ENCODE measurements at places on chromosomes 6 and 20.

DNA sequence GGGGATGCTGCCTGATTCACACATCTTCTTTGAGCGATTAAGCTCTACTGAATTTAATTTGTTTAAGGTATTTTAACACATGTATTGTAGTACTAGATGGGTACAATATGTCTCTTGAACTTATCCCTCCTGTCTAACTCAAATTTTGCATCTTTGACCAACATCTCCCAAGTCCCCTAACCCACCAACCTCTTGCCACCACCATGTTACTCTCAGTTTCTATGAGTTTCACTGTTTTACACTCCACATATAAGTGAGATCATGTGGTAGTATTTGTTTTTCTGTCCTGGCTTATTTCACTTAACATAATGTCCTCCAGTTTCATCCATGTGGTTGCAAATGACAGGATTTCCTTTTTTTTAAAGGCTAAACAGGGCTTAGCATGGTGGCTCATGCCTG is 38.7 kb upstream of the ENPP4 start:
- no peak for DNase-seq

DNA sequence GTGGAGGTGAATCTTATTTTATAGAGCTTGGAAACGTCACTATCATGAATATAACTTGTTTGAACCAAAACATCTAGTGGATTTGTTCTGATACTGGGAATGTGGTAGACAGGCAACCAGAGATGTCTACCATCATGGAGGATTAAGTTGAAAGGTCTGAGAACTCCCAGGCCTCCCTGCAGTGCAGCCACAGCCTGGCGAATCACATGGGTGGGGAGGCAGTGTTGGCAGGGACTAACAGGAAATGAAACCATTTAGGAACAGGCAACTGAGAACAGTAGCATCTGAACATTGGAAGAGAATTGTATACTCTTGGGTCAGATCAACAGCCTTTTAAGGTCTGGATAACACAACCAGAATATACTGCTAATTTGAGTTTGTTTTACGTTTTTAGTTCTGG is 22.3 kb upstream of the CEP162 start:
- no peak for DNase-seq

GRCh38 chr6:90544081-90544480 is 42.8 kb downstream of the MAP3K7 start:
- DNase-seq: no peak

DNA sequence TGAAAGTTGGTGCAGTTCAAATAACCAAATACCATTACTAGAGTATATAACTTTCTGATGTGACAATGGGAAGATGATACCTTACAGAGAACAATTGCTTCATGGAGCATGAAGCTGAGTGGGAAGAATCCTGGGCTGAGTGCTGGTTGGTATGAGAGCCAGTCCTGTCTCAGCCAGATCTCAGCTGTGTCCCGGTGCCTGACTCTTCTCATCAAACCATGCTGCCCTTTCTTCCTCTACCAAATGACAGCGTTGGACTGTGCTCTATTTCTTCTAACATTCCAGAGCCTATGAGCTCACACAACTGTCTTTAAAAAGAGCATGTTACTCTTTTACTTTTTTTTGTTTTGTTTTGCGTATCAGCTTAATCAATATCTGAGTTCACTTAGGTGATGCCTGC is 27.5 kb upstream of the PBOV1 start:
- DNase-seq: no peak

GRCh38 chr6:116881236-116881635 is 4.2 kb downstream of the RFX6 start:
- DNase-seq: no peak

DNA sequence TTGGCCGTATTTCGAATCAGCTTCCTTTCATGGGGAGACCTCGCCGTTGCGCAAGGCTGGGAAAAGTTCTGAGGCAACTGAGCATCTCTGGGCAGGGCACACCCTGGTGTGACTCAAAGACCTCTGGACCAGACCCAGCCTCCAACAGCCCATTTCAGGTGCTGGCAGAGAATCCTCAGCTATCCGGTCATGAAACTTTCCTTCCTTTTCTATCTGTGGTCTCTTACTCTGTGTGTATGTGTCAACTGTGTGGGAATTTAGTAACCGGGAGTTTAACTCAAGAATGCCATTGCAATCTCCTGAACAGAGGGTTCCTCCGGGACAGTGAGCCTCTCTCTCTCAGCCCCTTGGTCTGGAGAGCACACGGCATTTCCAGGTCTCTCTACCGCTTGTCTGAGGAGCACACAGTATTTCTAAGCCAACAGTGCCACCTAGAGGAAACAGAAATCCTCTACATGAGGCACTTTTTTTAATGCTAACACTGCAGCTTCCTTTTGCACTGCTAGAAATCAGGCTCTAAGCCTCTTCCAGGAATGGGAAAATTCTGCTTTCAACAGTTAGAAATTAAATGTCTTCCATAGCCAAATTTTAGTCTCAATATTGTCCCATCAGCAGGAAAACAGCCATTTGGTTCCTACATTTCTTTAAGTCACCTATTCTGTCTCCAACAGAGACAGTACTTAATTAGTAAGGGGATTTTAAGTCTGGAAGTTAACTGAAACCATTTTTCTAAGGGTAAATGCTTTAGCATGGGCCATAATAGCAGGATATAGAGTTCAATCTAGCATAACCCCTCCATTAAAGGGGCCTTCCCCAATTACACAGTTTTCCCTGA is 32.7 kb downstream of the PLN start:
- no peak for DNase-seq

DNA sequence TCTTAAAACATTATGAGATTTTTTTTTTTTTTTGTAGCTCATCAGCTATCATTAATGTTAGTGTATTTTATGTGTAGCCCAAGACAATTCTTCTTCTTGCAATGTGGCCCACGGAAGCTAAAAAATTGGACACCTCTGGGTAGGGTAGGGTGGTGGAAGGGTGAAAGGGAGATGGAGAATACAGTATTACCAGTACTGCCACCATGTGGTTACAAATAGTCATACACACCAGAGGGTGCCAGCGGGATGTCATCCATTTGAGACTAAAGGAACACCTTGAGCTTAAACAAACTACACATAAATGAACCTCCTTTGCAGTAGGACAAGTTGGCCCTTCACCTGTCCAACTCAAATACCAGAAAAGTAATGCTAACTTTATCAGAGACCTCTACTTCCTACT is 601.9 kb downstream of the HTR1B start:
- DNase-seq: no peak

GRCh38 chr6:134056046-134056445 is 3.6 kb upstream of the SLC2A12 start:
- DNase-seq: no peak

GRCh38 chr20:51322164-51322707 is 220.3 kb downstream of the NFATC2 start:
- no peak for DNase-seq

- no peak for DNase-seq
Measured at GRCh38 chr6:105966481-105966880, 119.7 kb upstream of the PRDM1 start.

DNA sequence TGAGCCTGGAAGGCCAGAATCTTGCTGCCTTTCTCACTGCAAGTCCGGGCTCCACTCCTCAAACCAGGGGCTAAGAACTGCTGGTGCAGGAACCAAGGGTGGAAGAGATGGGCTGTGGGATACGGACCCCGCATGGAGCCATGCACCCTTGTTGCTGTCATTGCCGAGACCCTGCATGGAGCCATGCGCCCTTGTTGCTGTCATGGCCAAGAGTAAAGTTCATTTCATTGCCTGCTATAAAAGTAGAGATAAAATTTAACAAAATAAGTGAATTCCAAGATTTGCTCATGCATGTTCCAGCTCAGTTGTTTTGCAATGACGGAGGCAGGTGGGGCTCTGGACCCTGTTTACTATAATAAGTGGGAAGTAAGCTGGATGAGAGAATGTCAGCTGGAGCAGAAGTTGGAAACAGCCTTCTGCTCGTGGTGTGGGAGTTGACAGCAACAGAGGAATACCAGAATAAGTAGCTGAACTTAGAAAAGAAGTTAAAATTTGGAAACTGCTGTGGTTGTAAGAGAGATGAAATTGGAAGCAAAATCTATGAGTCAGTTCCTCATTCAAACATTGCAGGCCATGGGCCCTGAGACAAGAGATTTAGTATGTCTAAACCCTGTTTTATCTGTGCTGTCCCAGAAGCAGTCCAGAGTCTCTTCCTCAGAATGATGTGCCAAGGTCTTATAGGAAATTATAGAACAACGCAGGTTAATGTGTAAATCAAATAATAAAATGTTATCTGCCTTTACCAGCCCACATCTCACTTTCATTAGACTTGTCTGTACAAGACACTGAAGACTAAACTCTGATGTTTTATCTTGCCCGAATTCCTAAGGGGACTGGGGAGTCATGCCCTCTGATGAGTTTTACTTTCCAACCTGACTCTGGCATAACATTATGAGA is 15.8 kb upstream of the THBS2 start:
- DNase-seq: no peak

- DNase-seq: no peak
Measured at GRCh38 chr6:110738899-110739365, 76.3 kb downstream of the CDK19 start.

DNA sequence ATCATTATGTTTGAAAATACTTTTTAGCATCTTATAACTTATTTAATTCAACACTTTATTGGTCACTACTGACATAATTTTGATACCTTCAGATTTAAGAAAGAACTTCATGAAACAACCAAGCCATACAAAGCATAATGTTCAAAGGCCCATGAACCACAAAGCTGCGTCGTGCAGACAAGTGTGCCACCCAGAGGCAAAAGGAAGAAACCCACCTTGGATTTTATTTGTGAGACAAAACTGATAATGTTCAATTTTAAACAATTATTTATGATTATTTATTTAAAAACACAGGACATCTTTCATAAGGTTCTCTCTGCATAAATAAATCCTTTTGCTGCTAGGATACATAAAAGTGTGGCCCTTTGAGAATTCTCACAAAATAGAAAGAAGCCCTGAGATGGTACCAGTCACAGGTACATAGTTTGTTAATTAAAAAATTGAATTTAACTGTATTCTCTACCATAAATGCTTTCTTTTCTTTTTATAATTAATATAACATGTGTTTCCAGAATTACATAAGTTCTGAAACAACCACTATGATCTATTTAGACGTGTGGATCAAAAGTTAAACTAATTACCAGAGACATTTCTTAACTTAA is 143.7 kb downstream of the RALGAPA2 start:
- DNase-seq: no peak

GRCh38 chr6:158843751-158844683 is 24.8 kb upstream of the EZR start:
- no peak for DNase-seq

DNA sequence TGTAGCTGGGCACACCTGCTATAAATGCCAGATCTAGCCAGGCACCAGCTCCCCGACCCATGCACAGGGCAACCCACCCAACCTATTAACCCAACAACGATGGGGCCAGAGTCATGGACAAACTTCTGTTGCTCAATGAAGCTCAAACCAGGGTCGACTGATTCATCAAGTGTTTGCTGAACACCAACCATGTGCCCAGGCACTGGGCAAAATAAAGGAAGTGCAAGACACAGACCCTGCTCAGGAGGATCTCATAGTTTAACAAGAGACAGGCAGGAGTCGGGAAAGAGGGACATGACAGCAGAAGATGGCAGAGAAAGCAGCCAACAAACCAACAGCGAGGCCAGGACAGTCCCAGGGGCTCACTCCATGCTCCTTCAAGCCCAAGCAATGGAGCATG is 18.8 kb downstream of the KCNK5 start:
- no peak for DNase-seq

- no peak for DNase-seq
Measured at GRCh38 chr6:160337301-160337700, 10.9 kb upstream of the SLC22A3 start.

GRCh38 chr20:45094864-45095574 is 5.9 kb downstream of the KCNS1 start:
- DNase-seq: no peak

- DNase-seq: no peak
Measured at GRCh38 chr6:118968416-118968815, 33.5 kb upstream of the MCM9 start.

- no peak for DNase-seq
Measured at GRCh38 chr6:2665146-2666070, 85.3 kb downstream of the MYLK4 start.

DNA sequence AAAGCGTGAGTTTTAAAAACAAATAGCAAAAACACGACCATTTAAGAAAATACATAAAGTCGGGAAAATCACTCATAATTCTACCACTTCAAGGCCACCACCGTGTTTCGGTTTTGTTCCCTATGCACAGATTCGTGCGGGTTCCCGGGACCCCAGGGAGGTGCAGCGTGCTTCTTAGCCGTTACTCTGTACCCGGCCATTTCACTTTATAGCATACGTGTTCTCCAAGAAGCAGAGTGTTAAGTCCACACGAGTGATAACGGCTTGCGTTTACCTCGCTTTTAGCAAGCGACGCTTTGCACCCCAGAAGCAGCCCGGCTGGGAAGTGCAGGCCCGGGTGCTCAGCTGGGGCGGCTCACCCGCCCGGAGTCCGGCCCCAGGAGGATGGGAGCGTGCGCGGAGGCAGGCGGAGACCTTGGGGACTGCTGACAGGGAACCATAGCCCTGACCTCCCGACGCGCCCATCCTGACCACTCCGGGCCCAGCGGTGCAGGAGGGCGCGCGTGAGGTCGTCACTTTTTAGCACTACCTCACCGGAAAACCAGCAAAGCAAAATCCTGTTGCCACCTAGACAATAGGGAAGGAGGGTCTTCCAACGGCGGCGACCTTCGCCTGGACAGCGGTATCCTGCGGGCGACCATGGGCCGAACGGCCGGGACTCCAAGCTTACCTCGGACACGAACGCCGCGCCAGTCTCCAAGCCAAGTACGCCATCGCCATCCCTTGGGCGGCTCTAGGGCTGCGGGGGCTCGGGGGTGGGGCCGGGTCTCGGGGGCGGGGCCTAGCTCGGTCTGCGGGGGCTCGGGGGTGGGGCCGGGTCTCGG is at the start of gene ECI2:
TSS of gene ECI2 (minus strand) at position 735 of the 824 bp plus-strand sequence. CDS start at position 720, 15 bp downstream.
- no peak for DNase-seq

- DNase-seq: no peak
Measured at GRCh38 chr6:12748411-12748810, 31.8 kb downstream of the PHACTR1 start.

- no peak for DNase-seq
Measured at GRCh38 chr6:167129562-167129961, 6.7 kb downstream of the CCR6 start.

GRCh38 chr6:81484251-81484650 is 268.2 kb downstream of the TENT5A start:
- no peak for DNase-seq

DNA sequence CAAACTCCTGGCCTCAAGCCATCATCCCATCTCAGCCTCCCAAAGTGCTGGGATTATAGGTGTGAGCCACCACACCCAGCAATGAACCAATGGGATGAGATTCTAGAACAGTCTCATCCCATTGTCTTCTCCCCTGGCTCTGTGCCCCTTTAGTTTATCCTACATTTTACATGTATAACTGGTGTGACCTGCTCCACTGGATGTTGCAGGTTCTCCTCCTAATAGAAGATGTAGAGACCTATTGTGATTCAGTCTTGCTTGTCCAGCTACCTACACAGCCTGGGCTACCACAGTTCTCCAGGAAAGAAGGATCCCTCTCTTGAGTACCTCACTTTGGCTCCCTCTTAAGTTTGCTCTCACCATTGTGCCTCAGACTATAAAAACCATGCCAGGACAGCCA is 2.0 kb upstream of the FKBPL start:
- DNase-seq: no peak

- peak; percentile 65 for DNase-seq
Measured at GRCh38 chr6:24720131-24720603, 1.2 kb upstream of the C6orf62 start.

All from stimulated activated CD8-positive, alpha-beta memory T cell treated with anti-CD3 and anti-CD28 coated beads, Interleukin-15, amount 100 ng/mL, for 24 hours (primary cell).